ENCODE measurements at places on chromosomes 1 and 21. TPM values are rescaled to one million over a fixed set of nuclear protein-coding genes. Genes with fewer than 3 reads are reported as not detected.

The KCNA2 gene
- polyA plus RNA-seq: not detected

The ASTN1 gene
- polyA plus RNA-seq: 0.06 TPM

The RIPPLY3 gene
- 0.03 TPM for polyA plus RNA-seq

The PCBP3 gene
- polyA plus RNA-seq: 0.51 TPM

The TFF3 gene
- not detected for polyA plus RNA-seq

The CASQ2 gene
- polyA plus RNA-seq: 0.02 TPM

The TSPEAR gene
- not detected for polyA plus RNA-seq

DNA sequence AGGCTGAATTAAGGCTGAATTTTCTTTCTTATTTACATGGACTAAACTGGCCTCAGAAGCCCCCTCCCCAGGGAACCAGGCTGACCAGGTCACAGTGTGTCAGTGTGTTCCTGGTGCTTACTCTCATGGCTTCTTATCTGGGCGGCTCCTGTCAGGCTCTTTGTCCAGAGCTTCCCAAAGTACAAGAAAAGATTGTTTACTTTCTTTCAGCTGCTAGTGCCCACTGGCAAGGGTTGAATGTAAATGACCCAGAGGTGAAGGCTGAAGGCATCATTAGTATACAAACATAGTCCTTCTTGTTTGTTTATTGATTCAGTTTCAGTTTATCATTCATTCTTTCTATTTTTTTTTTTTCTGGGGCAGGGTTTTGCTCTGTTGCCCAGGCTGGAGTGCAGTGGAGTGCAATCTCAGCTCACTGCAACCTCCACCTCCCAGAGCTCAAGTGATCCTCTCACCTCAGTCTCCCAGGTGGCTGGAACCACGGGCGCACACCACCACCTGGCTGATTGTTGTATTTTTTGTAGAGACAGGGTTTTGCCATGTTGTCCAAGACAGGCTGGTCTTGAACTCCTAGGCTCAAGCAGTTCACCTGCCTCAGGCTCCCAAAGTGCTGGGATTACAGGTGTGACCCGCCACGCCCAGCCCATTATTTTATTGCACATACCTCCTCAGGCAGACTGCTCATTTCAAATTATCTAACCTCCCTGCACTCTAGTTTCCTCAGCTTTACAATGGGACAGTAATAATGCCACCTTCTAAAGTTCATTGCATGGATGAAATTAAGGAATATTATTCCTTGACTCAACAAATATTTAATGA, 9.8 kb upstream of the KDM4A start:
- H3K4me1 ChIP-seq: no peaks in the 10 kb centered on the region
- H3K36me3 ChIP-seq: no peaks in the 10 kb centered on the region
- H3K4me3 ChIP-seq: no peak overlapping the region
- DNase-seq: no peak
- H3K27ac ChIP-seq: no peak overlapping the region

- H3K36me3 ChIP-seq: no peaks in the 10 kb centered on the region
- no peak overlapping the region for H3K27ac ChIP-seq
- DNase-seq: no peak
- peaks cover 12% of the 10 kb centered on the region for H3K4me1 ChIP-seq
- H3K27me3 ChIP-seq: no peaks in the 10 kb centered on the region
- no peak overlapping the region for H3K4me3 ChIP-seq
Observed at GRCh38 chr1:234902774-234903547, 225.7 kb downstream of the TOMM20 start.

DNA sequence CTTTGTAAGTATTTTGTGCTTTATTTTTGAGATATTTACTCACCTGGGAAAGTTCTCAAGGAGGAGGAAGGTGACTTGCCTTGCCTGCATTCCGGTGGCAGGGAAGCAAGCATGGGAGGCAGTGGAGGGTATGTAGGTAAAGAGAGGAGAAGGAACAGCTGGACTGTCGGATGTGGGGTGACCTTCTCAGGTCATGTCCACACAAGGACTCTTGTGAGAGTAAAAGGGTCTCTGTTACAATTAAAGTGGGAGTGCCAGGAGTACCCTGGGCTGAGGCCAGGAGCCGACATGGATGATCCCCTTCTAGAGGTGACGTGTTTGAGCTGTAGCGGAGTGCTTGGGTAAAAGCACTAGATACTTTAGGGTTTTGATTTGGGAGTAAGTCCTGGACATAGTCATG, 25.0 kb downstream of the UBE4B start:
- H3K27me3 ChIP-seq: no peaks in the 10 kb centered on the region
- H3K4me1 ChIP-seq: peaks cover 2% of the 10 kb centered on the region
- no peak overlapping the region for H3K4me3 ChIP-seq
- H3K27ac ChIP-seq: no peak overlapping the region

- H3K27ac ChIP-seq: no peak overlapping the region
- H3K4me3 ChIP-seq: no peak overlapping the region
- no peak for DNase-seq
Observed at GRCh38 chr21:39669485-39669884, 56.7 kb downstream of the B3GALT5 start.

- peak overlapping the region; percentile 59 for H3K4me3 ChIP-seq
- H3K4me1 ChIP-seq: peaks cover 3% of the 10 kb centered on the region
- no peaks in the 10 kb centered on the region for H3K27me3 ChIP-seq
- peak; percentile 65 for DNase-seq
Observed at GRCh38 chr21:34892209-34892608, 156.9 kb downstream of the RUNX1 start.

GRCh38 chr1:41766546-41766945, 152.2 kb downstream of the HIVEP3 start:
- H3K4me3 ChIP-seq: no peak overlapping the region
- peak; percentile 44 for DNase-seq
- peaks cover 2% of the 10 kb centered on the region for H3K4me1 ChIP-seq
- no peak overlapping the region for H3K27ac ChIP-seq

- H3K27me3 ChIP-seq: no peaks in the 10 kb centered on the region
- H3K36me3 ChIP-seq: peaks cover 59% of the 10 kb centered on the region
- no peak for DNase-seq
- H3K4me1 ChIP-seq: no peaks in the 10 kb centered on the region
Observed at GRCh38 chr1:43423672-43424550, 29.8 kb downstream of the HYI start.

DNA sequence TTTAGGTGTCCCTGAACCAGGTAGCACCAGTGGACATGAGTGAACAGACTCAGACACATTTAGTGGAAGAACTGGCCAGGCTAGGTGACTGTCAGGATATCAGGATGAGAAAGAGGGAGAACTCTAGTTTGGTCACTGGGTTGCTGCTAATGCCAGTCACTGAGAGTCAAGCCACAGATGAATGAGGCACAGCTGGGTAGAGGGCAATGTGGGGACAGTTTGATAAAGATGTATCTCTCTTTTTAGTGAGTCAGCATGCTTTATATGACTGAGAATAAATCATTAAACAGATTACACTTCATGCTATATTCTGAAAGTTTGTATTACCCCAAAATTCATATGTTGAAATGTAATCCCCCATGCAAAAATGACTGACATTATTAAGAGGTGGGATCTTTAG, 87.1 kb downstream of the SELENOF start:
- no peaks in the 10 kb centered on the region for H3K27me3 ChIP-seq
- no peaks in the 10 kb centered on the region for H3K36me3 ChIP-seq
- no peak overlapping the region for H3K27ac ChIP-seq
- DNase-seq: no peak

GRCh38 chr1:76601465-76601864, 265.8 kb upstream of the ST6GALNAC5 start:
- no peaks in the 10 kb centered on the region for H3K4me1 ChIP-seq
- no peaks in the 10 kb centered on the region for H3K36me3 ChIP-seq
- H3K4me3 ChIP-seq: no peak overlapping the region
- no peaks in the 10 kb centered on the region for H3K27me3 ChIP-seq

DNA sequence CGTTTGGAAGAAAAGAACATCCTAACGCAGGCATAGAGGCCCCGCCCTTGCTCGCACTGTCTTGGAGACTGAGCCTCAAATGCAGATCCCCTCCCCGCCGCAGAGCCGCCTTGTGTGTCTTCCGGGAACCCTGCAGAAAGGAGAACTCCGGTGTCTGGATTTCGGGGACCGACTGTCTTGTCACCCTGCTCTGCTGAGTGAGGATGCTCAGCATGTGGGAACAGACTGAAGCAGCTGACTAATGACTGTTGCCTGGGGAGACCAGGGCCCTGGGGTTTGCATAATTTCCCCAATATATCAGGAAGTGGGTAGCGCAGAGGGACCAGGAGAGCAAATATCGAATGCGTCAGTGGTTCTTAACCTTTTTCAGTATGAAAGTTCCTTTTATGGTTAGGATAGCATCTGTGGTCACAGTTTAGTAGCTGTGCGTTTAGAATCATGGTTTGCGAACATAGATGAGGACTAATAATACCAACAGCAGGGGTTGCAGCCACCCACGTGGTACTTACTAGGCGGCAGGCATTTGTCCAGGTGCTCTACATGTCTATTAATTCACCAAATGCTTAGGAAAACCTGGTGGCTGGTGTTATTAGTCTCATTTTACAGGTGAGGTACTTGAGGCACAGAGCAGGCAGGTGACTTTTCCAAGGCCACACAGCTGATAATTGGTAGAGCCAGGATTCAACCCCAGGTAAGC, 14.3 kb downstream of the GPR137B start:
- no peak overlapping the region for H3K27ac ChIP-seq
- DNase-seq: no peak
- no peaks in the 10 kb centered on the region for H3K4me1 ChIP-seq
- H3K27me3 ChIP-seq: no peaks in the 10 kb centered on the region
- H3K4me3 ChIP-seq: no peak overlapping the region

DNA sequence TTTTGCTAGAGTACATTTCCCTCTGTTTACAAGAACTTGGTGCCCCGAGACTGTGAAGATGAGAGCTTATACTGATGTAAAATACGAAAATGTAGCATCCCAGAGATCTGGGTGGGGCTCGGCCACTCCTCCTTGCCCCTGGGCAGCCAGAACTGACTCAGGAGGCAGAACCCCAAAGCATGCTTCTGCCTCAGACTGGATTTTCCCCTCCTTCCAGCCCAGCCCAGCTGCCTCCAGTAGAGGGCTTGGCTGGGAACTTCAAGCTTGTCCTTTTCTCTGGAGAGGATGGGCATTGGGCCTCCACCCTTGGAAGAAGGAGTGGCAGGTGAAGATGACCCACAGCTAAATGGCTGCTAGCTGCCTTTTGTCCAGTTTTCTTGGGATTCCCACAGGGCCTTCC, 24.3 kb upstream of the BTG2 start:
- no peaks in the 10 kb centered on the region for H3K36me3 ChIP-seq
- peaks cover 22% of the 10 kb centered on the region for H3K27me3 ChIP-seq
- no peak overlapping the region for H3K4me3 ChIP-seq
- H3K27ac ChIP-seq: no peak overlapping the region
- no peak for DNase-seq

DNA sequence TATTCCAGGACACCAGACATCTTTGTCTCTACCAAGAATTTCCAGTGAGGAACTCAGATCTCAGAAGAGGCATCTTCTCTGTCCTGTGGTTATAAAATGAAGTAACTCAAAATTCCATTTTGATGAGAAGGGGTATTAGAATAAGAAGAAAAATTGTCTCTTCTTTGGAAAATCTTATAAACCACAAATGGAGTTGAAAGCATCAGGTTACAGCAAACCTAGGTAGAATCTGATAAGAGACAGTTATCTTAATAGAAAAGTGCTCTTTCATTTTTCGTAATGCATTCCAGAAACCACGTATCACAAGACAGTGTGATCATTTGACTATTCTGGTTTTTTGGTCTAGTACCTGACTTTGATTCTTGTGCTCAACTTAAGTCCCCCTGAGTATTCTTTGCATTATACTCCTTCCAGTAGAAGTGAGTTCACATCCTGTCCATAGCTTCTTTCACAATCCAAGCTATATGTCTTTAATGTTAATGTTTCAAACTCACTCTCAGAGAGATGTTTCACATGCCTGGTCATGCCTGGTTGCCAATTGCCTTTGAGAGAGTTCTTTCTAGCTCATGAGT, 120.9 kb upstream of the PRDX6 start:
- peak; percentile 85 for DNase-seq
- no peak overlapping the region for H3K4me3 ChIP-seq
- H3K27me3 ChIP-seq: no peaks in the 10 kb centered on the region
- no peaks in the 10 kb centered on the region for H3K36me3 ChIP-seq

GRCh38 chr1:86380257-86380861, 15.8 kb downstream of the ODF2L start:
- H3K4me1 ChIP-seq: no peaks in the 10 kb centered on the region
- H3K36me3 ChIP-seq: no peaks in the 10 kb centered on the region
- H3K27ac ChIP-seq: no peak overlapping the region

All from fibroblast of lung (primary cell).